ENCODE measurements at places on chromosomes 16 and 17. TPM values are rescaled to one million over a fixed set of nuclear protein-coding genes. Genes with fewer than 3 reads are reported as not detected.

Gene KCNJ12
- total RNA-seq = 0.14 TPM

Gene KCNH4
- total RNA-seq = under 0.01 TPM

Gene C1QTNF1
- total RNA-seq = 14.6 TPM

Gene KRT32
- not detected for total RNA-seq

Gene POLR2A
- 81.2 TPM for total RNA-seq

Measured in dermis blood vessel endothelial cell (primary cell).